ENCODE measurements at places on chromosomes 5 and 9.

DNA sequence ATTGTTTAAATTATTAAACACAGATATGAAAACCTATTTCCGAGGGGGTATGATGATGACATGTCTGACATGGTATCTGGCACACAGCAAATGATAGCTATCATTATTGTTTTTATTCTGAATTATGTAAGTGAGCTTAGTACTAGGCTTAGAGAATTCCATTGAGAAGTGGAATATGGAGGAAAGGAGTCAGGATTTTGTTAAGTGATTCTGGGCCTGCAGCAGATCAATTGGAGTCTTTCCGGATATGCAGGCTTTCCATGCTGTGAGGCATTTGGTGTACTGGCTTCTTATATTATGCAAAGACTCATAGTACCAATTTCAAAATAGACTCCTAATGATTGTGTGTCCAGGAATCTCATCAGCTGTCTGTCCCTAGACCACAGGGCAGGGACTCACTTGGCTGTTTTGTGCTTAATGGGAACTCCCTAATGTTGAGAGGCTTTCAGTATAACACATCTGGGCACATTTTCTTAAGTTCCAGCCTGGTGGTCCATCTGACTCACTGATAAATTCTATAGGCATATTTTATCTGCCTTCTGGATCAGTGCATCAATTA is 180.0 kb upstream of the KLF9 start:
- no peak for DNase-seq

- DNase-seq = no peak
These were observed 223.9 kb downstream of the PBX3 start for GRCh38 chr9:125971050-125971449.

- DNase-seq = no peak
These were observed 110.2 kb downstream of the MLLT3 start for GRCh38 chr9:20512106-20512505.

GRCh38 chr5:143671674-143672569 is 140.0 kb upstream of the HMHB1 start:
- no peak for DNase-seq

DNA sequence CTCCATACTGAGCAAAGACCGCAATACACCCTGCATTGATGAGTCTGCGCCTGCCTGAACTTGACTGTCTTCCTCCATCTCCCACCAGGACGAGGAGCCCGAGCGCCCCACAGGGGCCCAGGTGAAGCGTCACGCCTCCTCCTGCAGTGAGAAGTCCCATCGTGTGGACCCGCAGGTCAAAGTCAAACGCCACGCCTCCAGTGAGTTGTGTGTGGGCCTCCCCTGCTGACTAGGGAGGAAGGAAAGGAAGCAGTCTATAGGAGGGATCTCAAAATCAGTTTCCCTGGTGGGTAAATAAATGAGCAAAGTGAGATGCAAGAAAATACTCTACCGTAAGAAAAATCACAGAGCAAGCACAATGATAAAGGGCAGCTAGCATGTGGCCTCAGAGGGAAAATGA is 22.8 kb upstream of the GRPEL2 start:
- DNase-seq = no peak

- no peak for DNase-seq
These were observed 146.8 kb upstream of the SPEF2 start for GRCh38 chr5:35470866-35471265.

DNA sequence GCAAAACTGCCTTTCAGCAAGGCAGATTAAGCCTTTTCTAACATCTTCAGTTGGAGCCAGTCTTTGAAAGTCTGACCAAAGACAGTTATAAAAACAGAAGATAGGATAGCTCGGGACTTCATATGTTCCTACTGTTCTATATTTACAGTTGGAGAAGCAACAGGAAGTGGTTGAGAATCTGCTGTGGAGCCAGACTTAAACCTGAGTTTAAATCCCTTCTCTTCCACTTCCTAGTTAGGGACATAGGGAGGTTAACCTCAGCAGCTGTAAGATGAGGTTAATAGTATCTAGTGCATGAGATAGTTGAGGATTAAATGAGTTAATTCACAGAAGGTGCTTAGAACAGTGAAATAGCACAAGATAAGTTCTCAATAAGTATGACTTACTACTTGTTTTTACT is 84.5 kb upstream of the FREM1 start:
- no peak for DNase-seq

DNA sequence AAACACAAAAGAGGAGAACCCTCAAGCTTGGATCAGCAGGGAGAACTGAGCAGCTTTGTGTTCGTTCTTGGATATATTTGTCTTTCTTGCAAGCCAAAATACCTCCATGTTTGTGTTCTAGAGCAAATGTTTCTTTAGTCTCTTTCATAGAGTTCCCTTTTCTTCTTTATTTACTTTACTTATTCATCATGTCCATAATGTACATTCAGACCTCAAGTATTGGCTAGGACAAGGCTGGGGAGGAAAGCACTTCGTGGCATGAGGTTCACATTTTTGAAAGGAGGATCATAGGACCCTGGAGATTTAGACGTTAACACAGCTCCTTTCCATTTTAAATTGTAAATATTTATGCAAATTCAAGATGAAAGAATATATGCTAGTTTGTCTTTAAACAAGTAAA is 590.2 kb upstream of the MEF2C start:
- DNase-seq = no peak
